ENCODE measurements at places on chromosomes 7 and 10.

- no peak for DNase-seq
Measured at GRCh38 chr10:79418274-79418673, 27.1 kb downstream of the ZCCHC24 start.

DNA sequence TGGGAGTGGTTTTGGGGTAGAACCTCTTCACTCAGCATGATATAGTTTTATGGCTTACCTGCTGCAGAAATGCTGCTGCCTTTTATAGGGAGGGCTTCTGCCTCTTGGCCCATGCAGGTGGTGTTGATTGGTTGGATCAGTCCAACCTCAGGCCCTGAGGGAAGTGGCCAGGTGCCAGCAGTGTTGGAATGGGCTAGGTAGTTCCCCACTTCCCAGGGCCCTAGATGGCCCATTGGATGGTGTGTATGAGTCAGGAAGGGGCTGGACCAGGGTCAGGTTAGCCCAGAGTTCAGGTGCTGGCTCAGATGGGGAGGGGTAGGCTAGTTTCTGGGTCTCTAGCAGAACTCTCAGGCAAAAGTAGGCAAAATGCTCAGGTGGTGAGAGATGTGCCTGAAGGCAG is 455.5 kb downstream of the CCSER2 start:
- DNase-seq: no peak

GRCh38 chr7:137454767-137455166 is 111.2 kb upstream of the PTN start:
- DNase-seq: no peak

GRCh38 chr7:49775949-49776443 is 2.6 kb downstream of the VWC2 start:
- no peak for DNase-seq

- no peak for DNase-seq
Measured at GRCh38 chr7:87028636-87029035, 30.8 kb downstream of the ELAPOR2 start.
